Skin of body (tissue), 3 donors: ENCODE measurements at places on chromosomes 7 and 10. TPM values are rescaled to one million over a fixed set of nuclear protein-coding genes. Genes with fewer than 3 reads are reported as not detected.

Gene ANTXRL
- not detected for total RNA-seq

Gene TBC1D12
- total RNA-seq: 23.5 TPM

Gene PRSS37
- total RNA-seq: not detected

Gene HIBADH
- 36.1 TPM for total RNA-seq
